SK-MEL-5 (cell line): ENCODE measurements at places on chromosomes 4 and X. TPM values are rescaled to one million over a fixed set of nuclear protein-coding genes. Genes with fewer than 3 reads are reported as not detected.

The RHOXF1 gene
- not detected in 2 replicates for total RNA-seq

The CXCL11 gene
- total RNA-seq: 0.26 TPM in 1 of 2 replicates, not detected in the other

The TKTL2 gene
- total RNA-seq: not detected in 2 replicates

The AGA gene
- 169 and 203 TPM in 2 replicates for total RNA-seq

The IL13RA1 gene
- total RNA-seq: 67.0 and 67.5 TPM in 2 replicates

The IBSP gene
- not detected in 2 replicates for total RNA-seq

The PARM1 gene
- total RNA-seq: not detected in 2 replicates

The ZNF711 gene
- total RNA-seq: 2.5 and 3.0 TPM in 2 replicates

The UGT2B11 gene
- not detected in 2 replicates for total RNA-seq

The MAP7D2 gene
- total RNA-seq: 1.9 and 3.5 TPM in 2 replicates

The SLC4A4 gene
- total RNA-seq: 0.16 TPM in 2 replicates

The CXorf65 gene
- total RNA-seq: not detected in 2 replicates

GRCh38 chrX:140709421-140709846 is at the start of gene LINC00632:
Gene LINC00632 (plus strand): TSS chrX:140709759.
- DNase-seq: peak; percentile 12

DNA sequence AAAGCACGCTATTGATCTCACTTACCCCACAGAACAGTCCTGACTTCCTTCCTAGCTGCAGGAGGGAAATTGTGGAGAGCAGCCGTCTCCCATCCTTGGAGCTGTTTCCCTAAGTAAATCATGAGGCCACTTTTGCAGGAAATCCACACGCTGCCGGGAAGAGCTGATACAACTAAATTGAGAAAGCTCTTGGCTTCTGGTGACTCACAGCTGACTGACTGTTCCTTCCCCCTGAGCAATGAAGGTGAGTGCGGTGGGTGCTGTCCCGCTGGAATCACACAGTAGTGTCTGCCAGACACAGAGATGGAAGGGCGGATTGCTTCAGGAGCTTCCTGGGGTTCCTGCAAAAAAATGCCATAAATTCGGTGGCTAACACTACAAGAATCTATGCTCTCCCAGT is 268.9 kb downstream of the ASMT start:
- DNase-seq: no peak

GRCh38 chr4:109977854-109978501 is 65.3 kb downstream of the EGF start:
- DNase-seq: peak; percentile 54

DNA sequence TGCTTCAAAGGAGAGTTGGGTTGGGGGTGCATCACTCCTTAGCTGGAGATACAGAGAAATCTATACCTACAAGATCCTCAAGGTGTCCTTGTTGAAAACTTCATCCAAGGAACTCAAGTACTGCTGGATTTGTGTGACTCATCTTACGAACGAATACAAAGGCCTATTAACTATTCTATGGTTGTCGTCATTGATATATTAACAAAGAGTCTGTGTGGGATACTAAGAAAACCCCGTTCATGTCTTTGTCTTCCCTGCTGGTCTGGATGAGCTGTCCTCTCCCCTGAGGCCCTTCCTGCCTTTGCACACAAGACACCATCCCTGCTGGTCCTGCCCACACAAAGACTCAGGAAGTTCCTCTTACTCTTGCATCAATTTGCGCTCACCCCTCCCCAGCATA is 54.9 kb upstream of the IRF2 start:
- peak; percentile 99 for DNase-seq

GRCh38 chr4:112910109-112910736 is 139.2 kb upstream of the ANK2 start:
- DNase-seq: peak; percentile 46

GRCh38 chr4:14078326-14078725 is 450.8 kb upstream of the BOD1L1 start:
- DNase-seq: no peak

GRCh38 chrX:118758511-118758910 is 31.1 kb downstream of the IL13RA1 start:
- DNase-seq: no peak

DNA sequence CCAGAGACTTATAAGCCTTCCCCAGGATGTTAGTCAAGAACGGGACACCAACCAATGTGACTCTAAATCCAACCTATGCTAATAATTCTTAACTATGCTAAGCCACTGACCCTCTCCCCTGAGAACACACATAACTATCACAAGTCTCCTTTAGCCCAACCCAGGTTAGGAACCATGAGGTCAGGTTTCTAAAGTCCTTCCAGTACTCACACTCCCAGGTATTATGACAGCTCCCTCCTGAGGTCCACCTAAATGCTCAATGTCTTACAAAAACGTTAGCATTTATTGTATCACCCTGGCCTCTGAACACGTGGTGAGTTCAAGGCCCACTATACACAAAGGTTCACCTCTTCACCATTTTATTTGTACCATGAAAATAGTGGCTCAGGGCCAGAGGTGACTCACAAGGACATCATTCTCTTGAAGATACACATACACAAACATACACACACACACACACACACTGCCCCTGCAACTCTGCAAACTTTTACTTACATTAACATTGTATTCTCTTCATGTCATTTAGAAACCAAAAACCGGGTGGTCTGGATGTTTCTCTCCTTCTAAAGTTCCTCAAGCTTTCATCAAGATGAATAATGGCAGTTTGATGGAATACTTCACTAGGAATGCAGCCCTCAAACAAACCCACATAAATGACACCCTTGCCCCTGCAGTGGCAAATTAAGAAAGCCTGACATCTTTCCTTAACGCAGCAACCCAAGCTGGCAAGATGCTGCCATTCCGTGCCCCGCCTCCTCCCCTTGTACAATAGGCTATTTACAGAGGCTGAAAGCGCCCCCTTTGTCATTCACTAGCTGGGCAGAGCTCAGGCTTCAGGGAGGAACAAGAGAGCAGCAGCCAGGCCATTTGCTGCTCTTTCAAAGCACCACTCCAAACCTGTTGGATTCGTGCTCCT is 17.7 kb downstream of the ACSL1 start:
- DNase-seq: peak; percentile 87

DNA sequence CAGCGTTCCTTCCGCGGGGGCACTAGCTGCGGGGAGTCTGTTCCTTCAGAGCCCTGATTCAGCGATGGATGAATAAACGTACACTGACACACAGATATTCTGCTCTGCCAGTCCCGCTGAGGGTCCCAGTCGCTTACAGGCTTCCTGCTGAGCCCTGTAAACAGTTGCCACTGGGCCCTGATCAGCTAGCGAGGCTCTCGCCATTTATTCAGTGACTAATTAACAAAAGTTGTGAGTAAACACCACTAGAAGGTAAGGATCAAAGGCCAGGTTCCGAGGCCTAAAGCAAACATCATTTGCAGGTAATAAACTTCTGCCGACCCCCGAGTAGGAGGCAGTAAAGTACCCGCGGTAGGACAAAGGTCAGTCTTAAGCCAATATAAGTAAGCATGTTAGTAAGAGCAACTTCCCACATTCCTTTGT is 442.6 kb upstream of the GALNT7 start:
- no peak for DNase-seq

DNA sequence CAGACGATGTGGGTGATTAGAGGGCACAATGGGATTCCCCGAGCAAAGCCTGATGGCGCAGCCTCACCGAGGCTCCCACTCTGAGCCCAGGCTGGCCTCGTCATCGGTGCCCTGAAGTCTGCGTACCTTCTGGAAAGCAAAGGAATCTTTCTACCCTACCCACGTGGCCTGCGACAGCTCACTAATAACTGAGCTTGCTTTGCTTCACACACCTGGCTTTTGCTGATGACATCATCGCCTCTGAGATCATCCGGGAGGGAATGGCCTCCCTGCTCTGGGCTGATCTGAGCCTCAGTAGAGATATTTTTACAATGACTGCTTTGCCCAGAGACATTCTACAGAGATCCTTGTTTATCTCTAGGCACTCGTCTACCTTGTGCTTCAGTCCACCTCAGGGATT is 45.4 kb upstream of the PDLIM3 start:
- no peak for DNase-seq

- no peak for DNase-seq
Measured at GRCh38 chrX:63475200-63475599, 124.1 kb upstream of the SPIN4 start.

DNA sequence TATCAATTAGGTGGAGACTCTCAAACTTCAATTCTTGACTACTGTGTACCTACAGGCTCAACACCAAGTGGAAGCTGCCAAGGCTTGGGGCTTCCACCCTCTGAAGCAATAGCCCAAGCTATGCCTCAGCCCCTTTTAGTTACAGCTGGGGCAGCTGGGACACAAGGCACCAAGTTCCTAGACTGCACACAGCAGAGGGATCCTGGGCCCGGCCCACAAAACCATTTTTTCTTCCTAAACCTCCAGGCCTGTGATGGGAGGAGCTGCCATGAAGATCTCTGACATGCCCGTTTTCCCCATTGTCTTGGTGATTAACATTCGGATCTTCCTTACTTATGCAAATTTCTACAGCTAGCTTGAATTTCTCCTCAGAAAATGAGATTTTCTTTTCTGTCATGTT is 3.4 kb upstream of the UGDH start:
- DNase-seq: no peak

GRCh38 chr4:87010192-87010591 is 75.4 kb downstream of the AFF1 start:
- no peak for DNase-seq

DNA sequence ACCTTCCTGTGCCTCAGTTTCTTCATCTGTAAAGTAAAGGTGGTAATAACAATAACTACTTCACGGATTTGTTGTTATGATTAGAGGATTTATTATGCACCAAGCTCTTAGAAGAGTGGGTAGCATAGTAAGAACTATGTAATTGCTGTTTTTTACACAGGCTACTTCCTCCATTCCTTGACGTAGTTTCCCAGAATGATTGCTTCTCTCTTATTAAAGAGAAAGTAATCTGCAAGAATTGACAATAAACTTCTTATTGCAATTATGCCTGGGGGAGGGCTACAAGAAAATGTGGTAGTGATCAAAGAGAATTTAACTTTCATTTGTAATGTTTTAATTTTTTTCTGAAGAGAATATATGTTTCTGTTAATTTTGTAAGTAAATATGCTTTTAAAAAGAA is 238.7 kb downstream of the GASK1B start:
- peak; percentile 30 for DNase-seq

DNA sequence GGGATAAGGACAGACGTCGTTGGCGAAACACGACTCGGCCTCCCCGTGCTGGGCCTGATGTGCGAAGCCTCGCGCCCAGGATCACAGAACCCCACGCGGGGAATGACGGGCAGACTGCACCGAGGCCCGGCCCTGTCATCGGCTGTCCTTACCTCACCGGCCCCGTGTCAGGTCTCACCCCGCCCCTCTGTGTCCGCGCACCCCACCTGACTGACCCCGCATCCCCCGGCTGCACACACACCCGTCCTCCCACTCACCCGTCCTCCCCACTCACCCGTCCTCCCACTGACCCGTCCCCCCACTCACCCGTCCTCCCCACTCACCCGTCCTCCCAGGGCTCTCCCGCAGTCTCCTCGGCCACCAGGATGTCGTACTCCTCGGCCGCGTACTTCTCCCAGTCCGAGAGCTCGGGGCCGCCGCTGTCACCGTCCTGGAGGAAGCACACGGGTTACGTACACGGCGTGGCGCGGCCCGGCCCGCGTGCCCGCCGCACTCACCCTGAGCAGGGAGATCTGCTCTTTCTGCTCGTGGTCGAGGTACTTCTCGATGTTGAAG is 19.8 kb upstream of the GTPBP6 start:
- no peak for DNase-seq

GRCh38 chr4:72886602-72887001 is 182.9 kb downstream of the COX18 start:
- DNase-seq: peak; percentile 22

DNA sequence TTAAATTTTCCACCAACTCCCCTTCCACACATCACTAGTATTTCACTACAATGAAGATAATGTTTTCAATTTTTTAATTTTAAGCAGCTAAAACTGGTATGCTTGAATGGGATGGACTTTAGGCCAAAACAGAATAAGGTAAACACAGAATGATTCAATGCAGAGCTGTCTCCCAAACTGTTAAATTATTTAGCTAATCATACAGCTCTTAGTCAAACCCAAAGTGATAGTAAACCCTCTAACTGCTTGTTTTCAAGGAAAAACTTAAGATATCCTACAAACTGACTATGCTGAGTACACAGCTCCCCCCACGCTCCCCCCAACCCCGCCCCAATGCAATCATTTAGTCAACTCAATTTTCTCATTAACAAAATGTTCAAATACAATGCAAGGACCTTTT is 30.2 kb downstream of the CNOT6L start:
- DNase-seq: no peak

DNA sequence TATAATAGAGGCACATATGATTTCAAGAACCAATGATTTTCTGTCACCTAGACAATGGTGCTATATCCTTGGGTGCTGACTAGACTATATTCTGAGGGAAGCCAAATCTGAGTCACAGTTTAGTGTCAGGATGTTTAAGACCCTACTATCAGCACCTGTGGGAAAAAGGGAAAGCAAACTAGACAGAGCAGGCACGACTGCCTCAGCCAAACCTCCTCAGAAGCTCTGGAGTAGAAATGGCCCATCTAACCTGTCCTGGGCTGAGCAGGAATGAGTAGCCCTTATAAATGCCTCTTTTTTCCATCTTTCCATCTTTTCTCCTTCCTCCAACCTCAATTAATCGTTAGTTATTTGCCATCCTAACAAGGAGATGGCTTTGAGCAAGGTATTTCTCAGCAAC is 80.4 kb upstream of the TECRL start:
- DNase-seq: no peak

- no peak for DNase-seq
Measured at GRCh38 chr4:63831590-63832155, 577.6 kb downstream of the TECRL start.

DNA sequence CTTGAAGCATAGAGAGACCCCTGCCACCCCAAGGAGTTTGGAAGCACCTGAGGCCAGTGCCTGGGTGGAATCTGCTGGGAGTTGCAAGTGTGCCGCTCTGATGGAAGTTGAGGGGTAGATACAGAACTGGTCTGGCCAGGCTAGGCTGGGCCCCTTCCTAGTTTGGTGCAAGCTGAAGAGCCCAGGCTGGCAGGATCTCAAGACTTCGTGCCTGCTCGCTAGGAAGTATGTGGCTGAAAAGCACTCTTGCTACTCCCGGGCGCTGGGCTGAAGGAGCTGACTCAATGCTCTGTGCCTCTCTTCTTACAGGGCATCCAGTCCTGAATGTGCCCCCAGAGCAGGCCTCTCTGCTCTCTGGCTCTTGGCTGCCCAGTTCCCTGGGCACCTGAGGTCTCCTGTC is 51.7 kb upstream of the PJA1 start:
- DNase-seq: no peak

DNA sequence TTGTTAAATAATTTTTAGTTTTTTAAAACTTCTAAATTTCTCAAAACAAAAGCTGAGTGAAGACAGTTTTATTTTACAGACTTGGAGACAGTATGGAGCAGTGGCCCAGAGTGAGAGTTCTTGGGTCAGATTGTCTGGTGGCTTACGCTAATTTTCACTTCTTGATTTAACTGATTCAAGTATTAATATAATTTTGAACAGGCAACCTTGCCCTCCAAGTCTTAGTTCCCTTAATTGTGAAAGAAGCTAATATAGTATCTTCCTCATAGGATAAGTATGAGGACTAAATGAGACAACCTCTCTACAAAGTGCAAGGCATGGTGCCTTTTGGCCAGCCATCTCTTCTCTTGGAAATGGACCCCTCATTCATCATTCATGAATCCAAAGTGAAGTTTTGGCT is 25.4 kb downstream of the ATP7A start:
- DNase-seq: no peak
